Airway epithelial cell (primary cell): ENCODE measurements at places on chromosomes 12 and 14. TPM values are rescaled to one million over a fixed set of nuclear protein-coding genes. Genes with fewer than 3 reads are reported as not detected.

The RNASE7 gene
- total RNA-seq: 1.1 and 2.2 TPM in 2 replicates

The PGF gene
- total RNA-seq: 51.8 and 57.1 TPM in 2 replicates

The CLBA1 gene
- 9.0 and 10.7 TPM in 2 replicates for total RNA-seq

The OR6J1 gene
- not detected in 2 replicates for total RNA-seq

The RNU4-1 gene
- total RNA-seq: under 0.01 TPM in 2 replicates

The POLE gene
- 14.0 and 24.3 TPM in 2 replicates for total RNA-seq
